ENCODE measurements at places on chromosomes 13 and 19.

DNA sequence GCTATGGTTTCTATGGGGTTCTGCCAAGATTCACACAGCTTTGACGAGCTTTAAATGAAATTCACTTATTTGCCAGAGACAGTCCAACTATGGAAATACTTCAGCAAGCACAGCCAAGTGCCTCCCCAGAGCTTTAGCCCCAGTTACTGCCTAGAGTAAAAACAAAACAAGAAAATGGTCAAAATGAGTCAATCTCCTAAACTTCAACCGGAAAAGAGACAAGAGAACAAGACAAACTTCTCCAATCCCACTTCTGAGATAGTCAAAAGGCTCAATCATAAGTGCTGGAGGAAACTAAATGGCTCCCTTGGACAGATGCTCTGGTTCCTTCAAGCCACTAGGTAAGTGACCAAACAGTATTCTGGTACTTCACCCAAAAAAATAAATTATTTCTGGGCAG is 65.8 kb downstream of the KATNAL1 start:
- no peak for DNase-seq

DNA sequence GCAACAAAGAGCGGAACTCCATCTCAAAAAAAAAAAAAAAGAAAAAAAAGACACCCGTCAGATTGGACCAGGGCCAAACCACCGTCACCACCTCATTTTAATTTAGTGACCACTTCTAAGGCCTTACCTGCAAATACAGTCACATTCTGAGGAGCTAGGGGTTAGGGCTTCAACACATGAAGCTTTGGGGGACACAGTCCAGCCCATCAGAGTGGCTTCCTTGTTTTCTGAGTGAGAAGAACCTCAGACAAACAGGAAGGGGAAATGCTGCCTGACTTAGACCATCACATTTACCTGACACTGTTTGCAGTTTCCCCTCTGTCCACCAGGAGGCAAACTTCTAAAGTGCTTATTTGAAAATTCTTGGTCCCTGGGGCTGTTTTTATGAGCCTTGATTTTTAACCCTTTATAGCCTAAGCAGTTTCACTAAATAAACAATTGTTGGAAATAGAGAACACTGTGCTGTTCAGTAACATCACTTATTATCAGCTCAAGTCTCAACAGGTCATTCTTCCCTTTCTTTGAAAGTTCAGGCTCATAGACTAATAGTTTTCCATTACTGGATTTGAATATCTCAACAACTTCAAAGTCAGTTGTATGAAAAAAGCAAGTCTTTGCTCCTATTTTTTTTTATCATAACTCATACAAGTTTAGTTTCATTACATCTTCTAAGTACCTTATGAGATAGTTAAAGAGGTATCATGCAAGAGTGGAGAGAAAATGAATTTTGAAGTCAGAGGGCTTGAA is 74.9 kb upstream of the WASF3 start:
- no peak for DNase-seq

- DNase-seq = no peak
These were observed 5.9 kb upstream of the GDF15 start for GRCh38 chr19:18379803-18380747.

GRCh38 chr19:2722541-2723344 is 1.6 kb upstream of the DIRAS1 start:
- DNase-seq = no peak

GRCh38 chr13:101916108-101916774 is 463.8 kb downstream of the ITGBL1 start:
- DNase-seq = no peak

DNA sequence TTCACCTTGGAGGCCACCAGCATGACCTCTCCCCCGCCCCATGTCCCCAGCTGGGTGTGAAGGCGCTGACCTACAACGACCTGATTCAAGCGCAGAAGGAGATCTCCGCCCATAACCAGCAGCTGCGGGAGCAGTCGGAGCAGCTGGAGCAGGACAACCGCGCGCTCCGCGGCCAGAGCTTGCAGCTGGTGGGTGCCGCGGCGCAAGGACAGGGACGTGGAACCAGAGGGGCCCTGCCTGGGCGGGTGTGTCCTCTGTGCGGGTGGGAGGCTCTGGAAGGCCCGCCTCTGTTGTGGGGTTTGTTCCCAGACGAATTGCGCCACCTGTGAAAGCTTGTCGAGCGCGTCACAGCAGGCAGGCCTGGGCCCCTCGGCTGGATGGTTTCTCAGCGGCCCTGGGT is 22.3 kb downstream of the PLEKHJ1 start:
- no peak for DNase-seq

DNA sequence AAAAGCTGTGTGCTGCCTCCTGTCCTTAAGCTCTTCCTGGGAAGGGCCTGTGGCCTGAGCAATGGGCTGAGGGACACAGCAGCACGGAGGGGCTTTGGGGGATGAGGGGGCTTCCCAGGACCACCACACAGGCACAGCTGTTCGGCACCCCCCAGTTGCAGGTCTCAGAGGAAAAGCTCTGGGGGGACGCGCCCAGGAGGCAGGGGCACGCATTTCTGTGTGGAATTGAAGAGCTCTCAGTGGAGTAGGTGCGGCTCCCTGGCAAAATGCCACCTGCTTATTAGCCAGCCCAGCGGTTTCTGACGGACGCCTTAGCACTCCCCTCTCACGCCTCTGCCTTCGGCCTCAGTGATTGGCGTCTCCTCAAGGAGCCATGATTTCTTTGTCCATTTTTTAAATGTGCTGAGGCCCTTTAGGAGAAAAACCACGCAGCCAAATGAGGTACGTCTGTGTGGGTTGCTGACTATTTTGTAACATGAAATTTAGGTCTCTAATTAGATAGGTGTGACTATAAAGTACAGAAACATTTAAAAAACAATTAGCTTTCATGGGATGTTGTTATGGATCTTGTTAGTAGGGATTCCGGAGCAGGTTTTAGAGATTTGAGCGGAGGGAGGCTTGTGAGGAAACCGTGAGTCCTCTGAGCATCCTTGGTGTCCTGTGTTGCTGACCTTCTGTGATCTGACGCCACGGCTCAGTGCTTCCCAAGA is 4.0 kb downstream of the MCF2L start:
- no peak for DNase-seq

Data from hippocampal formation (tissue), 2 donors.